Left lung (tissue), 14 donors: ENCODE measurements at places on chromosomes 2 and 18. TPM values are rescaled to one million over a fixed set of nuclear protein-coding genes. Genes with fewer than 3 reads are reported as not detected.

The SPOPL gene
- 24.7 TPM for total RNA-seq

- peaks cover 21% of the 10 kb centered on the region for H3K4me1 ChIP-seq
- no peak for DNase-seq
- no peak overlapping the region for H3K27ac ChIP-seq
- peaks cover 27% of the 10 kb centered on the region for H3K27me3 ChIP-seq
- no peak overlapping the region for H3K4me3 ChIP-seq
These were observed 3.9 kb upstream of the NPPC start for GRCh38 chr2:231929961-231930592.

GRCh38 chr2:228433721-228434120, 252.2 kb upstream of the SPHKAP start:
- H3K27me3 ChIP-seq = no peaks in the 10 kb centered on the region
- H3K4me1 ChIP-seq = no peaks in the 10 kb centered on the region
- H3K36me3 ChIP-seq = no peaks in the 10 kb centered on the region
- H3K4me3 ChIP-seq = no peak overlapping the region
- no peak overlapping the region for H3K27ac ChIP-seq

- H3K27ac ChIP-seq = no peak overlapping the region
- no peaks in the 10 kb centered on the region for H3K27me3 ChIP-seq
- DNase-seq = no peak
- no peak overlapping the region for H3K4me3 ChIP-seq
These were observed 97.0 kb downstream of the TFCP2L1 start for GRCh38 chr2:121187982-121188411.
